ENCODE measurements at places on chromosomes 1 and 21.

DNA sequence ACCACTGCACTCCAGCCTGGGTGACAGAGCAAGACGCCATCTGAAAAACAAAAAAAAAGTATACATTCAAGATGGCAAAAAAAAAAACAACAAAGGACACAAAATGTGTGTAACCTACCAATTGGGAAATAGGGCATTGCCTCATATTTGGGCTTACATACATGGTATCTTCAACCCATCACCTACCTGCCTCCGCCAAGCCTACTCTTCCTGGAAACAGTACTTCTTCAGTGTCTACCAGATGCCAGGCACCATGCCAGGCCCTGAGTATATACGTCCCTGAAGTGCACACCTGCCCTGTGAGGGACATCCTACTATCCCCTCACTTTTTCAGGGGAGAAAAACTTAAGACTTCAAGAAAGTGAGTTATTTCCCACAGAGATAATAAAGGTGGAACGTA is 160.2 kb downstream of the TOMM20 start:
- no peak for DNase-seq

GRCh38 chr21:32562426-32562825 is 22.9 kb downstream of the TCP10L start:
- DNase-seq = peak; percentile 50

- DNase-seq = no peak
These were observed 14.7 kb downstream of the RNF2 start for GRCh38 chr1:185059950-185060571.

DNA sequence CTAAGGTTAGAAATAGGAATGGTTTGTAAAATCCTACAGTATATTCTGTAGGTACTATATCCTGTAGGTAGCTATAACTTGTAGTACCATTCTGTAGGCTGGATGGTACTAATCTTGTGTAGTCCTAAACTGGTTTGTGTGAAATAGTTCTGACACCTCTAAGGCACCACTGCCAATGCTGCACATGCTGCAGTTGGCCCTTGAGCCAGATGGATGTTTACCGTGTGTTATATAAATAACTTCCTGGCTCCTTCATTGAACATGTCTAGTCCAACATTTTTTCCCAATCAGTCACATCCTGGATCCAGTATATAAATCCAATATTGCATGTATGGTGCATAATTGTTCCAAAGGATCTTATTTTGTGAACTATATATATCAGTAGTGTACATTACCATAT is 89.5 kb upstream of the GNG4 start:
- peak; percentile 38 for DNase-seq

GRCh38 chr1:48793863-48794262 is 17.2 kb upstream of the BEND5 start:
- DNase-seq = no peak

DNA sequence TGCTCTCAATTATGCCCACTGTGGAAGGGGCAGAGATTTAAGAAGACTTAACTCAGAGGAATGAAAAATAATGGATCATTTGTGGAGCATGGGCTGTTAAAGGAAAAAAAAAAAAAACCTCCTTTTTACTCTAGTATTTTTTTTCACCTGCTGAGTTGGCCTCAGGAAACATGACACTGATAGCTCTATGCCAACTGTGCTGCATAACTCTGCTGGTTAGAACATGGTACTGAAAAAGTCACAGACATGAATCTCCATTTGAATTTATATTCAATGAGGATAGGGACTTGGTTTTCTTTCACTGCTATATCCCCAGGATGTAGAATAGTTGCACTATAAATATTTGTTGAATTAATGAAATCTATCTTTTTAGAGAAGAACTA is 86.1 kb upstream of the KIAA0040 start:
- DNase-seq = no peak

DNA sequence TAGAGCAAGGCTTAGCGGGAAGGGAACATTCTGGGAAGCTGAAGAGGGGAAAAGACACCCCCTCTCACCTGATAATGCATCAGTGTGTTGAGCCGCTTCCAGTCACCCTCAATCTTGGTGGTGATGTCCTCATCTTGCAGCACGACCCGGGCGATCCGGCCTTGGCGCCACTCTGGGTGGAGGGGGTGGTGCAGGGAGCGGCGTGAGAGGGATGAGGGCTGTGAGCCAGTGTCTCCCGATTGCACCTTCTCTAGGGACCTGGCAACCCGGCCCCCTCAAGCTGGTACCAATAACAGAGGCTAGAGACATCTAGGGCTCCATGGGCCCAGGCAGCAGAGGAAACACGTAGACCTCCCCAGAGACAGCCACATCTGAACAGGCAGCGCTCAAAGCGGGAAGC is 127.4 kb upstream of the CD34 start:
- DNase-seq = no peak

DNA sequence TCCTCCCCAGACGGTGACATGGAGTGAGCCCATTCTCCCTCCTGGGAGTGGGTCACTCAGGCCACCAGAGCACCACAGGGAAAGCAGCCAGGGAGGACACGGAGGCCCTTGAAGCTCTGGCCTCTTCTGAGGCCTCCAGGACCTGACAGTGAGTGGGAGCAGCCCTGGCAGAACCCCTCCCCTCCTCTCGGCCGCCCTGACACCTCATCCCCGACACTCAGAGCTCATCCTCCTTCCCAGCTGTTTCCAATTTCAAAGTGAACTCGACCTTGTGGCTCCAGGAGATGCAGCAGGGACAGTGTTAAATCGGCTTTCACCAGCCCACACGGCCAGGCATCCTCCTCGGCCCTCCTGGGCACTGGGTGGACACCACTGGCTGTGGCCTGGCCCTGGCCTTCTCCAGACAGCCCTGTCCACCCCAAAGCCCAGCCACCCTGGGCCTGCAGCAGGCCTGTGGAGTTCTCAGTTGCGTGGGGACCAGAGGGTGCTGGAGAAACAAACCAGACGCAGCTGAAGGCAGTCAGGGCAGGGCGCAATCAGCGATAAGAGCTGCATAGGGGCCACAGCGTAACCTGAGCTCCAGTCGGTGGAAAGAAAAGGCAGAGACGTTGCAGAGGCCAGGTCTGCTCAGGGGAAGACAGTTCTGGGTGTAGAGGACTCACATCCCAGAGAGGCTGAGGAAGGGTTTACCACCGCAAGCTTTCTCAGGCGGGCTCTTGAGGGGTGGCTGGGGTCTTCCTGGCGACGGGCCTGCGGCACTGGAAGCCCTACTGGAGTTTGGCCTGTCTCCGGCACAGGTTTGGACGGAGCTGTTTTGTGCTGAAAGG is 27.1 kb downstream of the FTCD start:
- DNase-seq = no peak

DNA sequence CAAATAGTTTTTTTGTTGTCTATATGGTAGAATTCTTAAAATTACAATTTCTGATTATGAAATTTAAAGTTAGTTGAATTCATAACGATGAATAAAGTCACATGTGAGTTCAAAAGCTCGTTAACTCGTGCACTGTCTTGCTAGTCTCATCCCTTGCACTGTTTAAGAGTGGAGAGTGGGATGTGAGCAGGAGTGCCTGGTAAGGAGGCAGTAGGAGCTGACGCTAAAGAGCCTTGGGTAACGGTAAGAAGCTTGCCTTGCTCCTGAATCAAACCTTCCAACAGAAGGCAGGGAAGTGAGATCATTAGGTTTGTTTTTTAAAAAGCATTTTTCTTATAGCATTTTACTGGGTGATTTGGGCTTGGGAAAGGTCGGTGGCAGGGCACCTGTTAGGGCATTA is 2.3 kb upstream of the FASLG start:
- no peak for DNase-seq

DNA sequence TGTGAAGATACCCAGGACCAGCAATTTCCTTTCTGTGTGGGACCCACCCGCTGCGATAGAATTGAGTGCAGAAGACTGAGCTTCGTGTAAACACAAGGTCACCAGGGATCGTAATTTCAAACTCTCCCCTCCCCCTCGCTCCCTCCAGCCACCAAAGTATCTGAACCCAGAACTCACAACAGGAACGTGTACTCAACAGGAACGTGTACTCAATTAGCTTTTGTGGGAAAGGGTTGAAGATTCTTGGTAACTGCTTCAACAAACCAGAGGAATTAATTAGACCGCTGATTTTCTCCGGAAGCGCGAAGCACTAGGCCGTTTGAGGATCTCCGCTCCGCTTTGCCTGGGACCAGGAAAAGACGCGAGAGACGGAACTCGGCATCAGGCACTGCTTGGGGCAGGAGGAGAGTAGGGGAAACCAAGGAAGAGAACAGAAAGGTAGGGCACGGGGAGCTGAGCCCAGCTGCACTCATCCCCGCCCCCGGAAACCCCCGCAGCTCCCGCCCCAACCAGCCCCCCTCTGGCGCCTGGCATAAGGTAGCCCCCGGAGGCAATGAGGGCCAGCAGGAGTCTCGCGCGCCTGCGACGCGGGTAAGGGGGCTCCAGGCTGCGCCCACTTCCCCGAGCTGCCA is 453 bp downstream of the DRAM2 start:
- DNase-seq = peak; percentile 64

GRCh38 chr1:31707711-31708110 is 3.9 kb upstream of the COL16A1 start:
- DNase-seq = peak; percentile 88

DNA sequence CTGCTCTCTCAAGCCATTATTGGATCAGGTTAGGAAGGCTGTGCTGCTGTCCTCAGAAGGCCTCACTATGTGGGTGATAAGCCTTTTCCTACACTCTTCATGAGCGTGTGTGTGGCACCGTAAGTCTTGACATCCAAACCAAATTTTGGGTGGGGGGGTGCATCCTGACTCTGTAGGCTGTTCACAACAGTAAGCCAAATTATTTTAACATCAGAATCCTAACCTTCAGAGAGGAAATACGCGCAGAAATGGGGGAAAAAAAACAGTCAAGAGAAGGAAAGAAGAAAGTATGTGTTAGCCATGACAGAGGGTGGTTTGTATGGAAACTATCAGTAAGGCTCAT is 21.0 kb downstream of the STPG1 start:
- no peak for DNase-seq

- DNase-seq = no peak
These were observed 10.4 kb upstream of the IFNAR2 start for GRCh38 chr21:33219300-33219699.

DNA sequence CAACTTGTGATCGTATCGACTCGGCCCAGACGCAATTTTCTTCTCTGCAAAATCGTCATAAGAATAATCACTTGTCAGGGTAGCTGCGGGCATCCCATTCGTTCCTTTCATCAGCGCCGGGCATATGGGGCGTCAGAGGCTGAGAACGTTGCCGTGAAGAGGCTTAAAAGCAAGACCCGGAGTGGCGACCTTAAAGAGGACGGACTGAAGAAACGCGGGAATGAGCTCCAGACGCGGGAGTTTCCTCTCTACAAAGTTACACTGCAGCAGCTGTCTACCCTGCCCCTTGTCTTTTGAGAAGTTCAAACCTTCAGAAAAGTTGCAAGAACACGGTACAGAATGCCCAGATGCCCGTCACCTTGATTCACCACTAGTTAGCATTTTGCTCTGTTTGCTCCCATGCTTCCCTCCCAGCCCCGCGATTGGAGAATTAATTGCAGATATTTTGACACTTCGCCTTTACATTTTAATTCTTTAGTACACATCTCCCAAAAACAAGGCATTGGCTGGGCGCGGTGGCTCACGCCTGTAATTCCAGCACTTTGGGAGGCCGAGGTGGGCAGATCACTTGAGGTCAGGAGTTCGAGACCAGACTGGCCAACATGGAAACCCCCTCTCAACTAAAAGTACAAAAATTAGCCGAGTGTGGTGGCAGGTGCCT is 967 bp downstream of the CENPS start:
- DNase-seq = peak; percentile 23

DNA sequence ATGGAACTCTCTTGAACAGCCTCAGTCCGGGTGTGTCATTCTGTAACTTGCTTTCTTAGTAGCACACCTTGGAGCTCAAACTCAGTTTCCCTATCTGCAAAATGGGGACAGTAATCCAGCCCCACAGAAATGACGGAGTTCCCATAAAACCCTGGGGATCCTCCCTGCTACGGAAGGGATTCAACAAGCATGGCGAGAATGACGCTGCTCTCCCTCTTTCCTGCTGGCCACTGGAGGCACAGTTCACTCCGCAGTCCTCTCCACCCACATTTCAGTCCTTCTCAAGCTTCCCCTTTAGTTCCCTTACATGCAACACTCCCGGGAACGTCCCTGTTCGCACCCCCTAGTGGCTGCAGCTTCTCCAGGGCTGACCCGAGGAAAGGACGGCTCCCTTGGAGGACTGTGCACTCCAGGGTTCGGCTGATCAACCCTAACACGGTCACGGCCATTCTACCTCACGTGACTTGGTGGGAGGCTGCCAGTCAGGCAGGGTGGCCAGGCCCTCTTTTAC is 20.6 kb downstream of the RUNX3 start:
- DNase-seq = peak; percentile 89

GRCh38 chr1:47571952-47572351 is 134.1 kb downstream of the FOXD2 start:
- DNase-seq = no peak

- DNase-seq = peak; percentile 99
These were observed at the start of gene DNAJB4 for GRCh38 chr1:78004719-78005447. DNAJB4 (plus strand) TSS chr1:78004939; CDS start chr1:78005111, 172 bp downstream.

DNA sequence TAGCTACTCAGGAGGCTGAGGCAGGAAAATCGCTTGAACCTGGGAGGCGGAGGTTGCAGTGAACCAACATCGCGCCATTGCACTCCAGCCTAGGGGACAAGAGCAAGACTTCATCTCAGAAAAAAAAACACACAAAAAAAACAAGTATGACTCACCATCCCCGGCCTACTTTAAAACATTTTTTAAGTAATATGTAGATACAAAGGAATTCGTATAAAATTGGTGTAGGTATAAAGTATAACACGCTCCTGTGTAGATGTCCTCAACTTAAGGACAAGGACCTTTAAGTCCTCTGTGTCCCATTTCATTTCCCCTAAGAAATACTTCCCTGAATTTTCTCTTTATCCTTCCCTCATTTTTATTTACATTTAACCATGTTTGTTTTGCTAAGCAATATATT is 73.4 kb upstream of the PKN2 start:
- no peak for DNase-seq

- DNase-seq = no peak
These were observed 37.8 kb upstream of the PRSS38 start for GRCh38 chr1:227777646-227778045.

DNA sequence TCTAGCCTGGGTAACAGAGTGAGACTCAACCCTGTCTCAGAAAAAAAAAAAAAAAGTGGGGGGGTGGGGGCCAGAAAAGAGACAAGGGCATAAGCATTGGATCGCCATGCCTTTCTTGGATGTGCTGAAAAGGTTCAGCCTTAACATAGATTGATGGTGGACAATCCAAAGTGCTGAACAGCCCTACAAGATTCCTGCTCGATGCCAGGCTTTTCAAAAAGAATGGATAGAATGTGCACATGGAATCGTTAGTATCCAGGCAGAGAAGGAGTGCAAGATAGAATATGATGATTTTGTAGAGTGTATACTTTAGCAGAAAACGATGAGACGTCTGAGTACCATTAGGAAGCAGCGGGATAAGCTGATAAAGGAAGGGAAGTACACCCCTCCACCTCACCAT is 10.9 kb upstream of the COA7 start:
- DNase-seq = peak; percentile 35

- DNase-seq = no peak
These were observed 126.9 kb downstream of the ESRRG start for GRCh38 chr1:216596281-216596862.

DNA sequence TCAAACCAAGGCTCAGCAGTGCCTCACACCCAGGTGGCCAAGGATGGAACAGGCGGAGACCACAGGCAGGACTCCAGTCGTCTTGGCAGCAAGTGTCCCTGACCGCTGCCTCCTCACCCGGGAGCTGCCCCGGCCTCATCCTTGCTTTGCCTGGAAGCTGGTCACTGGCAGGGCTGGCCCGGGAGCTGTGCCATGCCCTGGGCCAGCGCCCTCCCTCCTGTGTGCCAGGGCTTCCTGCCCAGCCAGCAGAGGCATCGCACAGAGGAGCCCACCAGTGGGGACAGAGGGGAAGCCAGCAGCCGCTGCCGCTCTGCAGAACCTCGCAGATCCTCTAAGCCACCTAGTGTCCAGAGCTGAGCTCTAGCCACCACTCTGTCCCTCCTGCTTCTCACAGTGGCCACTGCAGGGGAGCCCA is 7.8 kb downstream of the CASZ1 start:
- no peak for DNase-seq
